ENCODE measurements at places on chromosomes 12 and 14.

DNA sequence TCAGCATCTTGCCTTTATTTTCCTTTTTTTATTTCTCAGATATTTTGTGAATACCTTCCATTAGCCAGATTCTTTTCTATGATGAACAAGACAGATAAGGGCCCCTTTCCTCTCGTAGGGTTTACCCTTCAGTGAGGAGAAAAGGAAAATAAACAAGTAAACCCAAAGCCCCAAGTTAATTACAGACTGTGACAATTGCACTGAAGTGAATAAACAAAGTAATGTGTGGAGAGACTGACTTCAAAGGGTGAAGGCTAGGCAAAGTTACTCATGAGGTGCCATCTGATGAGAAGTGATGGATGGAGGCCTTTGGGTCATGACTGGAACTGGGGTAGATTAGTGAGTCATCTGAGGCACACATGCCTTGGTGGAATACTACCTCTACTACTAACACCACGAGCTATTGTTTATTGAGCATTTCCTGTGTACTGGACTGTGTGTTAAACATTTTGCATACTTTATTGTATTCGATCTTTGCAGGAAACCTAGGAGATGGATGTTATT lies 143.4 kb upstream of the PRICKLE1 start:
- DNase-seq: no peak

DNA sequence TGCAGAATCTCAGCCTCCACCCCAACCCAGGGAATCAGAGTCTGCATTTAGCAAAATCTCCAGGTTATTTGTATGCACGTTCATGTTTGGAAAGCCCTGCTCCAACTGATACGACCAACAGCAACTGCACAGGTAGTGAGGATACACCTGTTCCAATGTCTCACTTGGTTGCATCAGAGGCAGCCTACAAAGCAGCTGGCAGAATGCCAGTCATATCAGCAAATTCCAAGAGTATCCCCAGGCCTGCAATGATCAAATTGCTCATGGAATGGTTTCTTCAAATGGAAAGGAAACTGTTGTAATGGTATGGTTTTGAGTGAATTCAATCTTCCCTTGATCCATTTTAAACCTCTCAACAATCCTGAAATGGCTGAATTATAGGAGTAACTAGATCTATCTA lies 75.4 kb downstream of the GRIP1 start:
- no peak for DNase-seq

GRCh38 chr14:20809917-20810316 lies 7.3 kb upstream of the RNASE1 start:
- no peak for DNase-seq

DNA sequence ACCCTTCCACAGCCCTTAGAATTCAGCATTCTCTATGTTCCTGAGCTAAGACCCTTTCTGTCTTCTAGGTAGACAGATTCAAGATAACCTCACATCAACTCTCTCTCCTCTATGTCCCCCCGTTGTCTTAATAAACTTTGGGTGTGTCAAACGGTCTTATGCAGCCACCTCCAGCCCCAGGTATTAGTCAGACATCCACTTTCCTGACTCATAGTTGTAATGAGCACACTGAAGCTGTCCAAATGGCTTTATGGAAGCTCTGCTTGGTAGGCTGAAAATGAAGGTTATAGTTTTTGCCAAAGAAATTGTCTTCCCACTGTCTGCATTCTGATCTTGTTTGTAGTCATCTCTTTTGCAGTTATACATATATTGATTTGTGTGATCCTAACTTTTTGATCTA lies 482.0 kb downstream of the RMST start:
- no peak for DNase-seq

- no peak for DNase-seq
Observed at GRCh38 chr14:51020024-51020710, 74.7 kb downstream of the TRIM9 start.

- no peak for DNase-seq
Observed at GRCh38 chr14:34113005-34113511, 162.2 kb upstream of the EGLN3 start.

- no peak for DNase-seq
Observed at GRCh38 chr12:112936927-112937326, 1.3 kb upstream of the OAS3 start.

DNA sequence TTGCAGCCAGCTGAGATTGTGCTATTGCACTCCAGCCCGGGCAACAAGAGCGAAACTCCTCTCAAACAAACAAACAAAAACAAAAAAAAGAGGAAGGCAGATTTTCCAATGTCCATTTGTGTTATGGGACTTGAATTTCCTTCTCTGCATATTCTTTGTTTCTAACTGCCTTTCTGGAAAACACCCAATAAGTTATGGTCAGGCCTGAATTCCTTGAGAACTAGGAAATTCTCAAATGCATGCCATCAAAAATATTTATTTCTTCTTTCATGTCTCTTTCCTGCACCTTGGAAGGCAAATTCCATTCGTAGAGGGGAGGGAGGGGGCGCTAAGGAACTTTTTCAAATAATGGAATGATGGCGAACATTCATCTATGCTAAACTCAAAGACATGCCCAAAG lies 117.6 kb upstream of the TMCC3 start:
- no peak for DNase-seq

DNA sequence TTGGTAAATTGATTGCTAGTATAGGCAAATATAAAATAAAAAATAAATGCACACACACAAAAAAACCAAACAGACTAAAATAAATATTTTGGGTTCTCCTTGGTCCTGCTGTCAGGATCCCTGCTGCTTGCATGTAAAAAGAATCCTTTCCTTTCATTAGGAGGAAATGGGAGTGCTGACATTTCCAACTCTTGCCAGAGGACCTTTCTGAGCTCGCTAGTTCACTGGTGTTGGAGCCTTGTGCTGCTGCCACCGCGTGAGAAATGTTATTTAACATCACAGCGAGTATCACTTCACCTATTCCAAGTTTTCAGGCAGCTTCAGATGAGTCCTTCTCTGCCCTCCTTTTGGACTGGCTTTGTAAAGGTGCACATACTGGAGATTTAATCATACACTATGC lies 358.9 kb downstream of the NPAS3 start:
- no peak for DNase-seq

DNA sequence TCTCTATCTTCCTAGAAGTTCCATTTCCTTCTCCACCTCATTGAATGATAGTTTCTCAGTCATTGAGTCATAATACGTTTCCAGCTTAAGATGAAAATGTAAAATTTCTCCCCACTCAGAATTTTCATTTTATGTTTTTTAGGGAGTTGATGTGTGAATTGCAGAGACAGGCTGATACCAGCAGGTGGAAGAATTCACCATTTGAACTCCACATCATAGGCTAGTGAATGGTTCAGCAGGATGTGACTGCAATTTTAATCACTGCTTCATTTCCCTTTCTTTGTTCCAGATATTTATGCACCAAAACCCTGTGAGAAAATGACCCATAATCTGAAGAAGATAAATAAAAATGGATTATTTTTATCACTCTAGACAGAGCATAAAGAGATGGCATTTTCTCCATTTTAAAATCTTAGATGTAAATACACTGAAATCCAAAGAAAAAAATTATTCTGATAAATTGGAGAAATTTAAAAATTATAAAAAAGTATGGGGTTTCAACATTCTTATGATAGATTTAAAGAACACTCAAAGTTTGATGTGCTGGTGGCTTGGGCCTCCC lies 10.6 kb upstream of the PYGL start:
- DNase-seq: no peak

DNA sequence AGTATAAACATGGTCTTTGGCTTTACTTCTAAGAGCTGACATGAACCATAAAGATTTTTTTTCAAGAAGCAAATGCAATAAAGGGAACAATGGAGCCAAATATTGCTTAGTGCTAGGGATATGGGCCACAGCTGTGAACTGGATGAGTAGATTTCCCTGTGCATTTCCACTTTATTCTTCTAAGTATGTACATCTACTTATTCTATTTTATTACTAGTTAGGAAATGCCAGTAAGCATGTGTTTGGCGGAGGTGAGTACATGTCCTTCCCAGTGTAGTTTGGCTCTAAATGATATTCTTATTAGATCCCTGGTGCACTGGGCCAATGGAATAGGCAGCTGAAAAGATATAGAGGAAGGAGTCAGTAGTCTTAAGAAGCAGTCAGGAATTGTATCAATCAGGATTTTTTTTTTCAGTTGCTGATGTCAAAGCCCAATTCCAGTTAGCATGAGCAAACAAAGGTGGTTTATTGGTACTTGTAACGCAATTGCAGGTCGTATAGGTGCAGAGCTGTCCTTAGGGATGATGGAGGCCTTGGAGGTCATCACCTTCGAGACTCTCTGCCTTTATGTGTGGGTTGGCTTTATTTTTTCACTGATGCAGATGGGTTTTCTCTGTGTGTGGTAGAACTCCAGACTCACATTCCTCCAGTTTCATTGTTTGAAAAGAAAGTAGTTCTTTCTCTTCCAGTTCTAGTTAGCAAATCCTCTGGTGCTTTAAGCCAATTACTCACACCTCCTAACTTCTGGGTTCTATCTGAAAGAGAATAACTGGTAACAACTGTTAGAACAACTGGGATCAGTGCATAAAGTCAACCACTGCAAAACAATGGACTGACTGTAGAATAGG lies 139.0 kb upstream of the LRIG3 start:
- DNase-seq: no peak

GRCh38 chr14:59267046-59267445 lies 78.6 kb downstream of the DAAM1 start:
- no peak for DNase-seq
